Sigmoid colon (tissue), 7 donors: ENCODE measurements at places on chromosomes 11 and 22.

DNA sequence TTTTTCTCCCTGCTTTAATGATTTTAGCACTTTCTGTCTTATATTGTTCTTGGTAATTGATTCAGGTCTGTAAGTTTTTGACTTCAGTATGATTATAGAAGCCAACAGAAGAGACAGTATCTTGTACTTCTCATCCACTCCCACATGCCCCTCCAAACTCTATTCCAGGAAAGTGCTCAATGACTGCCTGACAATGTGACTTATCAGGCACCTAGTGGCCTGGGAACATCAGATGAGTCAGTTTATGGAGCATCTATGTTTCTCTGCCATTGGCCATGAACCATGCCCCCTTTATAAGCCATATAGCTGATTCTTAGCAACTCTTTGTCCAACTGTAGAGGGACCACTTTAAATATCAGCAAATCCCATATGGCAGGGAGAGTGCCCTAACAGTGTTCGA lies 179.2 kb upstream of the MTMR2 start:
- DNase-seq: no peak

DNA sequence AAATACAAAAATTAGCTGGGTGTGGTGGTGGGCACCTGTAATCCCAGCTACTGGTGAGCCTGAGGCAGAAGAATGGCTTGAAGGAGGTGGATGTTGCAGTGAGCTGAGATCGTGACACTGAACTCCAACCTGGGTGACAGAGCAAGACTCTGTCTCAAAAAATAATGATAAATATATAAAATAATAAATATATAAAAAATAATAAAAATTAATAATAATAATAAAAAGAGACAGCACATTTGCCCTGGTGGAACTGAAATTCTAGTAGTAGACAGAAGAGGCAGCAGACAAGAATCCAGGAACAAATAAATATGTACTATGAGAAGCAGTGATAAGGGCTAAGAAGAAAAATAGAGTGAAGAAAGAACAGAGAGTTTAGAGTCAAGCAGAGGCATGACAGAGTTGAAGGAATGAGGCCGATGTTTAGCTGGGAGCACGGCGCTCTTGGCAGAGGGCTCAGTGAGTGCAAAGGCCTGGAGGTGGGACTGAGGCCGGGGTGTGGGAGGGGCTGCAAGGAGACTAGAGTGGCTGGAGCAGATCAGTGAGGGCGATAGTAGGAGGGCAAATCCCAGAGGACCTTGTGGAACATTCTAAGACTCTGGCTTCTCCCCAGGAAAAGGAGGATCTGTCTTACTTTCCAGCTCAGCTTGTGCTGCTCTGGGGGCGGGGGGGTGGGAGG lies 410.3 kb downstream of the MN1 start:
- DNase-seq: peak; percentile 84

- no peak for DNase-seq
These were observed 682.5 kb upstream of the ARHGAP42 start for GRCh38 chr11:100004541-100004940.

GRCh38 chr22:46542011-46542985 lies 4.9 kb upstream of the CELSR1 start:
- DNase-seq: peak; percentile 78

DNA sequence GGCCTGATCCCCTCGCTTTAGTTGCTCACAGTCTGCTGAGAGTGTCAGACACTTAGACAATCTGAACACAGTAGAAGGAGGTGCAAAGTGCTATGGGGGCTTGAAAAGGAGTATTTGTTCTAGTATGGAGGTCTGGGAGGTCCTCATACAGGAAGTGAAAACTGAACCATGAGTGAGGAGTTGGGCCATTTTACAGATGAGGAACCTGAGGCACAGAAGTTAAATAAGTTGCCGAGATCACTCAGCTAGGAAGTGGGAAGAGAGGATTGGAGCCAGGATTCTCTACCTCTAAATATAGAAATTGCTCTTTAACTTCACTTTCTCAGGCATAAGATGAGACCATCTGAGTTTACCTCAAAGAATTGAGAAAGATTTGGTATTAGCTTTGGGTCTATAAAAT lies 4.0 kb upstream of the NEU3 start:
- no peak for DNase-seq

- no peak for DNase-seq
These were observed 1076.9 kb upstream of the TENM4 start for GRCh38 chr11:80517701-80518100.

- DNase-seq: no peak
These were observed 227.8 kb downstream of the ETS1 start for GRCh38 chr11:128359515-128359914.

DNA sequence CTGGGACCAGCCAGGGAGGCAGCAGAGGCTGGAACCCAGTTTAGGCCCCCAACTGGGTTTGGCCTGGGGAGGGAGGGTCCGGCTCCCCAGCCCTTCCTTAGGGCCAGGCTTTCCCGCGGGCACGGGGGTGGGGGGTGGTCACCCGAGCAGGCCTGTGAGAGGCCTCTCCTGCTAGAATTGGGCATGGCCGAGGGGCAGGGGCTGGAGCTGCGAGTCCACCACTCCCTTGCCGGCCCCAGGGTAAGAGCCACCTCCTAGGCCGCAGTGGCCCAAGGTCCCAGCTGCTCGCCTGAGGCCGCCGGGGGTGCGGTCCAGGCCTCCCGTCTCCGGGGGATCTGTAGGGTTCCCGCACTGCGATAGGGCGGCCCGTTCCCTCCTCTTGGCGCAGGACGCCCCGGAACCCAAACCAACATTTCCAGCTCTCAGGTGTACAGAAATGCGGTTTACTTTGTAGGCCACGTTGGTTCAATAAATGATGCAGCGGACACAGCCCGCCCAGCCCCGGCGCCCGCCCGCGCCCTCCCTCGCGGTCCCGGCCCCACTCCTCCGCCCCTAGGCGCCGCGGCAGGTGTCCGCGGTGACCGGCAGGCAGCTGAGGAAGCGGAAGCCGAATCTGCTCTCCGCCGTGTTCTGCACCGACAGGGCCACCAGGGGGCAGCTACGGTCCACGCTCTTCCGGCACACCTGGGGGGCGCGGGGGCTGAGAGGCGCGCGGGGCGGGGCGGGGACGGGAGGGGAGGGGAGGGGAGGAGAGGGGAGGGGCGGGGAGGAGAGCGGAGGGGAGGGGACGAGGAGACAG lies 5.9 kb downstream of the LMNTD2 start:
- no peak for DNase-seq

DNA sequence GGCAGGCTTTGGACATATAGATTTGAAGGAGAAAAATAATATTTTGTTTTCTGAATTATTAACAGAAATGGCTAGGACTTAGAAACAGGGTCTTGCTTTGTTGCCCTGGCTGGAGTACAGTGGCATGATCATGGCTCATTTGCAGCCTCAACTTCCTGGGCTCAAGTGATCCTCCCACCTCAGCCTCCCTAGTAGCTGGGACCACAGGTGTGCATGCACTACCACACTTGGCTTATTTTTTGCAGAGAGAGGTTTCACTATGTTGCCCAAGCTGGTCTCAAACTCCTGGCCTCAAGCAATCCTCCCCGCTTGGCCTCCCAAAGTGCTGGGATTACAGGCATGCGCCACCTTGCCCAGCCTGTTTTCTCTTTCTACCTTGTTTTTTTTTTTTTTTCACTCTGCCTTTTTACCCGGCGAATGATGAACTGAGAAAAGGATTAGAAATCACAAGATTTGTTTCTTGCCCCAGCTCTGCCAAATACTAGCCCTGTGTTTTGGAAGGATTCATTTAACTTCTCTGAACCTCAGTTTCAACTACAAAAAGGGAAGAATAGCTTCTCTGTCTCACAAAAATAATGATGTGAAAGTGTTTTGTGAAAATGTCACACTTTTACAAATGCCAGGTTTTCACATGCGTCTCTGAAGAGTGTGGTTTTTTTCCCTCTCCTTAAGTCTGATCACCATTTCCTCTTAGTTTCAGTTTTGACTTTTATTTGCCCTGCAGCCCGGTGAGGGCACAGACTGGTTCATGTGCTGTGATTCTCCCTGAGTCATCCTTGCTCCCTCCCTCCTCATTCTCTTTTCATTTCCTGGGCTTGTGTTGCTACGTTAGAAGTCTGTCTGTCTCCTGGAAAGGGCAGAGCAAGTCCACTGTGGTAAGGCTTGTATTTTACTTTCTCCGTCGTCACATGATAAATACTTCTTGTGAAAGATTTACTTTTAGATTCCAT lies 67.7 kb downstream of the BCL2L13 start:
- DNase-seq: peak; percentile 75

- no peak for DNase-seq
These were observed 77.7 kb downstream of the KCNC1 start for GRCh38 chr11:17812091-17812864.

GRCh38 chr22:49354516-49355210 lies 473.0 kb downstream of the BRD1 start:
- no peak for DNase-seq

DNA sequence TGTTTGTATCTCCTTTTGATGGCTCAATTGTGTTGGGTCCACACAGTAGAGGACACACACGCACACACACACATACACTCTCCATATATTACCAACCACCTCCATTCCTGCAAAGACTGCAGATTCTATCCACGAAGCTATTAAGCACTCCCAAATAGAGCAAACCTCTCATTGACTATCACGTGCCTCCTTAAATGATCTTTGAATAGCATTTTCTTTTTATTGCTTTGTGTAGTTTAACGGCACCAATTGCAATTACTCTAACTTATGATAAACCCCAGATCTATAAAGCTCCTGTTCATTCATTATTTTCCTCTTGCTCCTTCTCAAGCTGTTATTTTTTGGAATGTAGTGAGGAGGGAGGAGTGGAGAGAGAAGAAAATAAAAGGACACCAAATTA lies 204.7 kb downstream of the ST3GAL4 start:
- DNase-seq: no peak
